ENCODE measurements at places on chromosomes 13 and 19.
A peak's percentile ranks its signal among the peaks of the same experiment; 100 is the strongest.

- DNase-seq: no peak
These were observed 2.6 kb upstream of the MCEMP1 start for GRCh38 chr19:7674010-7675005.

DNA sequence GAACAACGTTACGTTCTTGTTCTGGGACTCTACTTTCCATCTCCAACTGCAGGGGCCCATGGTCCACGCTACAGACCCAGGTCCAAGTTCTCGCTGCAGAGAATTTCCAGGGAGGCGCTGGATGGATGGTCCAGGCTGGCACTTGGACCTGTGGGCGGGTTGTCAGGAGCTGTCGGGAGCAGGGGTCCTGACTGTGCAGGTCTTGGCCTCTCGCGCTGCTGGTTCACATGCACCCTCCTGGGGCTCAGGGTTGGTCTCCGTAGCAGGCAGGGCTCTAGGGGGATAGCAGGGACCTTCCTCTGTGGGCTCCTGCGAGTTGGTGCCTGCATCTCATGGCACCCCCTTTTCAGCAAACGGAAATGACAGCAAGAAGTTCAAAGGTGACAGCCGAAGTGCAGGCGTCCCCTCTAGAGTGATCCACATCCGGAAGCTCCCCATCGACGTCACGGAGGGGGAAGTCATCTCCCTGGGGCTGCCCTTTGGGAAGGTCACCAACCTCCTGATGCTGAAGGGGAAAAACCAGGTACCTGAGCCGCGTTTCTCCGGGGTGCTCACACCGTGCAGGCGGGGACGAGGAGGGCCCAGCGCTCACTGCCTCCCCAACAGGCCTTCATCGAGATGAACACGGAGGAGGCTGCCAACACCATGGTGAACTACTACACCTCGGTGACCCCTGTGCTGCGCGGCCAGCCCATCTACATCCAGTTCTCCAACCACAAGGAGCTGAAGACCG is 6.6 kb downstream of the PTBP1 start:
- DNase-seq: no peak

DNA sequence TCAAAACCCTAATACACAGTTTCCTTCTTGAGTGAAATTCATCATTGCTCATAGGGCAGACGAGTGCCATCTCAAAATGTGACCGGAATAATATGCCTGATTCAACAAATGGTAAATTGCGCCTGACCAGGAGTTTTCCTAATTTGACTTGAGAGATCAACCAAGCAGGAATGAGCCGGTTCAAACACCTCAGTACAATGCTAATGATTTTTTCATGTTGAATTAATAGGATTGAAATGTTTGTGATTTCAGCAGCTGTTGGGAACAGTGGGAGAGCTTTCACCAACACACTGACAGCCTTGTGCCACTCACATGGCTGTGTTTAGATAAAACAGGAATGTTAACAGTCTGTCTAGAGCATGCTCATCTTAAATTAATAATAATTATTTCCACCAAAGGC is 484.8 kb downstream of the PCDH9 start:
- DNase-seq: no peak

- peak; percentile 49 for DNase-seq
These were observed 95.7 kb downstream of the STK24 start for GRCh38 chr13:98480915-98481877.

GRCh38 chr13:103945836-103946235 is 879.6 kb upstream of the SLC10A2 start:
- DNase-seq: no peak

DNA sequence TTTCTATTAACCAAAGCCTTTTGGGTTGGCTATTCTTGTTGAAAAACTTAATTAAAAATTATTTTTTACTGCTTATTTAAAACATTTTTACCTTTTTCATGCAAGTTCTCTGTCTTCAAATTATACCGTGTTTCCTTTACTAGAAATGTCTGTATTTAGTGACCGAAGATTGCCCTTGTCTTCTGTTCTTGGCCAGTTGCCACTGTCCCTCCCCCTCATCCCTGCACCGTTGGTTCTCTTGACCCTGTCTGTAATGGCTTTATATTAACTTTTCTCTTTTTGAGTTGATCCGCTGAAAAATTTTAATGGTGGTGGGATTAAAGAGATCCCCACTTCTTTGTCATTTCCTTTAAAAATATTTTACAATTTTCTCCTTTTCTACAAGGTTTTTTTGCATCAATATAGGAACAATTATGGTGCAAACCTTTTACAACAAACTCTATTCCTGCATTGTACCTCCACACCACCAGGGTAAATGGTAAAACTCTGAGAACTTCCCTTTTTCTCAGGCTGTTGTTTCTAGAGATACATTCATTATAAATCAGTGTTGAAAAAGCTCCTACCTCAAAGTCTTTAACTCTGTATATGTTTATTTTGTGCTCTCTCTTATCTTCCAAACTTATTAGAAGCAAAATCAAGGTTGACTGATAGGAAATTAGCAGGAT is 12.9 kb upstream of the RNF113B start:
- DNase-seq: no peak

- DNase-seq: no peak
These were observed 36.0 kb downstream of the BRD4 start for GRCh38 chr19:15296353-15296752.

DNA sequence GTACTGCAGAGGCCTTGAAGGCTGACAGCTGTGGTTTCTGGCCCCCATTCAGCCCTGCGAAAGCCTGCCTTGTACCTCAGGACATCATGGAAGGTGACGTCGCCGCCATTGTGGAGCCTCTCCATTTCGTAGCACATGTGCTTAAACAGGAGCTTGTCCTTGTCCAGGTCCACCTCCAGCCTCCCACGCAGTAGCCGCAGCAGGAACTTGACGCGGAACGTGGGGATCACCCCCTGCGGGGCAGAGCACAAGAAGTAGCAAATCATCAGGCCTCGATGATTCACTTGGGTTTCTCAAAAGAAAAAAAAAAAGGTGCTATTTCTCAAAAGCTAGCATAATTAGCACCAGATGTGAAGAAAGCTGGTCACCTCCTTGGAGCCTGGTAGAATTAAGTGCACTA is 351.0 kb downstream of the NALCN start:
- no peak for DNase-seq

DNA sequence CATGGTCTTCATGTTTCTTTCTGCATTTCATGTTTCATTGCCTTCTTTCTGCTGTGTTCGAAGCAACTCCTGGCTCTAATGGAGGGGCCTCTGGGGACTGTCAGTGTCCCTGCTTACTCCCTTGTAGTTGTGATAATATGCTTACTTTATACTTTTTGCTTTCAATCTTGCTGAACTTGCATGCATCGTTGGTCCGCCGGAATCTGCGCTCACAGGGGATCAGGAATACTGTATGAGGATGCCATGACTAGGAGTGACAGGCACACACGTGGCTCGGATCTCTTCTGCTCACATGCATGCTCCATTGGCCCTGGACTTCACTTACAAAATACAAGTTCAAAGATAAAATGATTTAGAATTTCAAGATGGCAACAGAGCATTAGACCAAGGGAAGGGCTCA is 108.8 kb downstream of the SIPA1L3 start:
- no peak for DNase-seq

DNA sequence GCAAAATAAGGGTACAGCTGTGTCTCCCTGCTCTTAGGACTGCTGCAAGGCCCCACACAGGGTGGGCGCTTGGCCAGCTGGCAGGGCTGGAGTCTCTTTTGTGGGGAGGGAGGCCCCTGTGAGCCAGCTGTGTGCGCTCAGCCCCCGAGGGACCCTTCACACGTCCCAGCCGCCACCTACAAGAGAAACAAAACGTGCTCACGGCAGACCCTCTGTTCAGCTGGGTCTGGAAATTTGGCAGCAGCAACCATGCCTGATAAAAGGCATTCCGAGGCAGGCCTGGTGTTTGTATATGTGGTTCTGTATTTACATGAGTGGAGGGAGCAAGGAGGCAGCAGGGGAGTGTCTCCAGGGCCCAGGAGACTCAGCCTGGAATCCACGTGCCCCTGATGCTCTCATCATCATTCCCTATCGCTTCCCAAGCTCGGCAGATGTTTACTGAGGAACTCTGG is 49.7 kb downstream of the CRTC1 start:
- DNase-seq: no peak
